Bronchus fibroblast of lung (primary cell): ENCODE measurements at places on chromosomes 7 and 10. TPM values are rescaled to one million over a fixed set of nuclear protein-coding genes. Genes with fewer than 3 reads are reported as not detected.

Gene MINDY4
- total RNA-seq, result 5.1 and 6.7 TPM in 2 replicates

Gene HOGA1
- total RNA-seq, result 0.67 and 1.0 TPM in 2 replicates

Gene ETV1
- total RNA-seq, result 12.0 and 17.7 TPM in 2 replicates

Gene C10orf67
- total RNA-seq, result under 0.01 TPM in 1 of 2 replicates, not detected in the other

Gene TRIM74
- under 0.01 TPM in 1 of 2 replicates, not detected in the other for total RNA-seq
